ENCODE measurements at places on chromosomes 11 and 22. TPM values are rescaled to one million over a fixed set of nuclear protein-coding genes. Genes with fewer than 3 reads are reported as not detected.

DNA sequence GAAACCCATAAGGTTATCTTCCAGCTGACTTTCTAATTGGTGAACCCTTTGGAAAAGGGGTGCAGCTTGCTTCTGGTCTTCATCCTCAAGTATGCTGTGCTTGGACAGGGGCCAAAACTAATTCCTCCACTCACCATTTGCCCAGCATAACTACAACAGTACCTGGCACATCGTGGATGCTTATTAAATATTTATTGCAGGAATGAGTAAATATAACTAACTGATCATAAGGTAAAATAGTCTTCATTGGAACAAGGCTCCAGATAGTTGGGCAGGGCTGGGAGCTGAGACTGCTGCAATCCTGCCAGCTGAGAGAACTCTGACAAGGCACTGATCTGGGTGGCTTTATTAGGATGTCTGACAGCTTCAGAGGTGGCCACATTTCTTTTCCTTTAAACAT is 2.4 kb upstream of the SIDT2 start:
- DNase-seq = no peak

GRCh38 chr11:62171261-62171723 is 18.7 kb upstream of the SCGB1D1 start:
- DNase-seq = peak; percentile 71

- no peak for DNase-seq
These were observed 127.8 kb downstream of the PARVA start for GRCh38 chr11:12505183-12505582.

GRCh38 chr11:86587264-86588193 is 84.9 kb downstream of the ME3 start:
- DNase-seq = no peak

The SERPIND1 gene
- total RNA-seq = 5.1 TPM

The H19 gene
- total RNA-seq = 30,713 TPM

The OR5A1 gene
- 2.2 TPM for total RNA-seq

- no peak for DNase-seq
These were observed 24.1 kb downstream of the DGCR2 start for GRCh38 chr22:19098157-19098556.

GRCh38 chr11:43554148-43554473 is 126.4 kb upstream of the HSD17B12 start:
- no peak for DNase-seq

The CYB5R2 gene
- 50.3 TPM for total RNA-seq

The IGLL5 gene
- total RNA-seq = 1.9 TPM

The OR51E2 gene
- total RNA-seq = 6.0 TPM

The SCGB1D2 gene
- not detected for total RNA-seq

DNA sequence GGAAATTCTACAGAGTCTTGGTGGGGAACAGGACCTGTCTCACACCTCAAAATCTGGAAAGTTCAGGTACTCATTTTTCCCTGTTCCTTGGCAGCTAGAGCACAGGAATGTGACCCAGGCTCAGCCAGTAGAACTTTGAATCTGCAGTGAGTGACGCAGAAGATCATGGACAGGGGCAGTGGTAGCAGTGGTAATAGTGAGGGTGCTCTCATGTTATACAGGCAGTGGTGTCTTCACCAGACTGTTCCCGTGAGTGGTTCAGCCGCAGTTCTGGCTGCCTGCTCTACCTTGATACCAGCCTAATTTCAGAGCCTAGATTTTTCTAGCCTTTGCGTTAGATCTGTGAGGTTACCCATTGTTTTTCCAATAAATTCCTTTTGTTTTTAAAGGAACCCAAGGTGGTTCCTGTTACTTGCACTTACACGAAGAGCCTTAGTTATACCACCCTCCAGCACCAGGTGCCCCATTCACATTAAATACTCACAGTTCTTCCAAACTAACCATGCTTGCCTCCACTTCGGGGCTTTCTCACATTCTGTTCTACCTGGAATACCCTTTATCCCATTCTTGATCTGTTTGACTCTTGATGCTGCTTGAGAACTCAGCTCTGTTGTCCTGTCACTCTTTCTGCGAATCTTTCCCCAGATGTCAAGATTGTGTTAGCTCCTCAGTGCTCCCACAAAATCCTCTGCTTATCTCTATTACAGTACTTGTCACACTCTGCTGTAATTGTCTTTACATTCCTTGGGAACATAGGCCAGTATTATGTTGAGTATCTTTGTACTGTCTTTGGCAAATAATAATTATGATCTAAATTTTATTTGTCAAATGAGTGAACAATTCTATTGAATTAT is 47.8 kb downstream of the SWAP70 start:
- DNase-seq = no peak

DNA sequence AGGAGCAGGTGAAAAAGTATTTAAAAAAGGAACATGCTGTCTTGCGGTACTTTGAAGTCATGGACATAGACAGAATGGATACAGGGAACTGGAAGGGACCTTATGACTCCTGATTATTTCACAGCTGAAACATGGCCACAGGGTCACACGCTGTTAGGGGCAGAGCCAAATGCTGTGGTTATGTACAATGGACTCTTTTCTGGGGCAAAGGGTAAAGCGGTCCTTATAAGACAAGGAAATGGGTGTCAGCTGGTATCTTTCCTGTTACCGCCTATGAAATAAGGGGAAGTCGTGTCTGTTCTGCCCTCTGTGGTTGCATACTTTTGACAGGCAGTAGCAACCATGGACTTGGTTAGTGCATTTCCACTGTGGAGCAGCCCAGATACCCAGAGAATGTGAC is 12.8 kb upstream of the ST14 start:
- peak; percentile 54 for DNase-seq

GRCh38 chr11:2897048-2897447 is 11.5 kb upstream of the CDKN1C start:
- DNase-seq = no peak

Measured in umbilical cord (tissue), 2 donors.